ENCODE measurements at places on chromosomes 1 and 21. TPM values are rescaled to one million over a fixed set of nuclear protein-coding genes. Genes with fewer than 3 reads are reported as not detected.

DNA sequence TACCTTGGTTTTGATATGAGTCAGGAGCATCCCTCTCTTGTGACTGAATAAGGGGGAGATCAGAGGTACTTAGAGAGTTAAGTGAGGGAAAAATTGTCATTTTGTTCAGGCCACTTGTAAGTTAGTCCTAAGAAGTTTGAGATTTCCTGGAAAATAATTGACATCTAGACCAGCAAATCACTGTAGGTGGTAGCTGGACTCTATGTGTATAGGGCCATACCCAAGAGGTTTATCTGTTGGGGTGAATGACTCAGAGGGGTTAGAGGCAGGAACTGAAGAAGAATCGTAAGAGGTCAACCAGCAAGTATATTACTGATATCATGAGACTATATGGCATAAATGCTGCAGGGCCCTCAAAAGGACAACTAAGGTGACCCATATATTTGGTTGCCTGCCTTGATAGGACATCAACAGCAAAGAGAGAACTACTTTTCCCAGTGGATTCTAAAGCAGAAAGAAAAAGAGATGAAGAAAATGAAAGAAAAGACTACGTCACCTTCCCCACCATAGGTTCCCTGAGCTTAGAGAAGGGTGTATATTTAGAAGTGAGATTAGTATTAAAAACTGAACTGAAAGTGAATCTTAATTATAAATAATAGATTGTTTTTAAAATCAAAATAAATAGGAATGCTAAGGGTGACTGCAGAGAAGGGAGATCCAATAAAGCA is 8.0 kb upstream of the RNPC3 start:
- H3K4me1 ChIP-seq, result no peaks in the 10 kb centered on the region
- DNase-seq, result no peak
- H3K27me3 ChIP-seq, result no peaks in the 10 kb centered on the region
- H3K27ac ChIP-seq, result no peak overlapping the region

GRCh38 chr1:206555473-206555935 is 48.2 kb downstream of the RASSF5 start:
- peaks cover 13% of the 10 kb centered on the region for H3K4me1 ChIP-seq
- no peak overlapping the region for H3K27ac ChIP-seq
- H3K4me3 ChIP-seq, result no peak overlapping the region
- H3K36me3 ChIP-seq, result no peaks in the 10 kb centered on the region
- peak; percentile 9 for DNase-seq

DNA sequence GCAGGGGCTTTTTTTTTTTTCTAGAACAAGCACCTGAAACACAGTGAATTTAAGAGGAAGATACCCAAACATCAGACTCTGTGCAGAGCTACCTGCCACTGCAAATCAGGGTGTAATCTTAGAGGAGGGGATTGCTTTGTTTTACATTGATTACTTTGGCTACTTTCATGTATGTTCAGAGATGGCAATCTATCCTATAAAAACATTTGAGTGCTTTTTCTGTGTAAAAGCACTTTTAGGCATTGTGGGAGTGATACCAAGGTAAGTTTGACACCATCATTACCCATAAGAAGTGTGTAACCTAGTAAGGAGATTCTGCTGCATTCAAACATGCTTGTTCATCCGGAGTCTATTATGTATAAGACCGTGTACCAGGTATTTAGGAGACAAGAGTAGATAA is 50.1 kb downstream of the ZFYVE9 start:
- H3K27me3 ChIP-seq, result no peaks in the 10 kb centered on the region
- H3K4me3 ChIP-seq, result no peak overlapping the region
- no peaks in the 10 kb centered on the region for H3K4me1 ChIP-seq
- no peak for DNase-seq

GRCh38 chr1:27113861-27114260 is 41.1 kb downstream of the SLC9A1 start:
- no peaks in the 10 kb centered on the region for H3K27me3 ChIP-seq
- no peak for DNase-seq
- no peaks in the 10 kb centered on the region for H3K36me3 ChIP-seq
- H3K27ac ChIP-seq, result no peak overlapping the region
- no peaks in the 10 kb centered on the region for H3K4me1 ChIP-seq

DNA sequence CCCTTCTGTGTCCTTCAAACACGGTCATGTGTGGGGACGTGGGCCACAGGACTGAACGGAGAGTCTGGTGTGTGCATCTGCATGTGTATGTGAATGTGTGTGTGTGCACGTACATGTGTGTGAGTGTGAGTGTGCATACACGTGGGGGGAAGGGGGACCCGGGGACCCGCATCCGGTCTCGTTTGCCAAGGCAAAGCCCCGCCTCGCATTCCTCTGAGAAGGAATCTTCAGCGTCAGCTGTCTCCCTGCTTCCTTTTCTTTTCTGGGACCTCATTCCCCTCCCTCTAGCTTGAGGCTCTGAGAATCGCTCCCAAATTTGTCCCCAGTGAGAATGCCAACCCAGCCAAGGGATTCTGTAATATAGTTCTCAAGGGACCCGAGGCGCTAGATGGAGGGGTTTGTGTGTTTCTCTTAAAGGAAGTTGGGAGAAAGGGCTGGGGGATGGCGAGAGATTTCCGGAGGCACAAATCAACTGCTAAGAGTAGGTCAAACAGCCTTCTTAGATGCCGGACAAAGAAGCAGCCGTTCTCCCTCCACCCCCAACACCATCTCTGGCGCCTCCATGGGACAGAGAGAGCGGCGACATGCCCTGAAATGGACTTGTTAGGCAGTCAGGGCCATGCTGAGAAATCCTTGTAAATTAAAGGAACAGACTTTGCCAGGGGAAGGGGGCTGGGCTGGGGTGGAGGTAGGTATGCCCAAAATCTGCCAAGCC is 6.6 kb downstream of the IFFO2 start:
- H3K36me3 ChIP-seq, result no peaks in the 10 kb centered on the region
- H3K27me3 ChIP-seq, result peaks cover 8% of the 10 kb centered on the region
- peak overlapping the region; percentile 27 for H3K4me3 ChIP-seq
- DNase-seq, result peak; percentile 72

DNA sequence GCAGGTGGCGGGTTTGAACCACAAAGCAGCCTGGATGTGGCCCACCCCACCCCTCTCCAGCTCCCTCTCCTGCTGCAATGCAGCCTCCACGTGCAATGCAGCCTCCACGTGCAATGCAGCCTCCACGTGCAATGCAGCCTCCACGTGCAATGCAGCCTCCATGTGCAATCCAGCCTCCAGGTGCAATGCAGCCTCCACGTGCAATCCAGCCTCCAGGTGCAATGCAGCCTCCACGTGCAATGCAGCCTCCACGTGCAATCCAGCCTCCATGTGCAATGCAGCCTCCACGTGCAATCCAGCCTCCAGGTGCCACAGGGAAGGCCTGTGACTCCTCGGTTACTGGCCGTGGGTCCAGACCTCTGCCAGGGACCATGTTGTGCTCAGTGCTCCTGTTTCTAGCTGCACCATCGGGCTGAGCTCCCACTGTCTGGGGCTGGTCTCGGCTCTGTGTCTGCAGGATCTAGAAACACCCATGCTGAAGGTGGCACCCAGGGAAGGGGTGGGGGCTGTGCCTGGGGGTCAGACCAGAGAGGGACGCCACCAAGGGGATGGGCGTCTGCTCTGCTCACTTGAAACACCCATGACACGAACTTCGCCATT is 11.9 kb upstream of the LRRC3 start:
- H3K27me3 ChIP-seq, result no peaks in the 10 kb centered on the region
- no peak overlapping the region for H3K4me3 ChIP-seq
- H3K36me3 ChIP-seq, result no peaks in the 10 kb centered on the region
- H3K27ac ChIP-seq, result no peak overlapping the region

GRCh38 chr1:210328032-210328745 is 513 bp upstream of the HHAT start:
- no peak overlapping the region for H3K27ac ChIP-seq
- H3K36me3 ChIP-seq, result no peaks in the 10 kb centered on the region
- H3K4me1 ChIP-seq, result peaks cover 7% of the 10 kb centered on the region
- peak; percentile 8 for DNase-seq

- peaks cover 16% of the 10 kb centered on the region for H3K4me1 ChIP-seq
- no peak for DNase-seq
- peak overlapping the region; percentile 61 for H3K4me3 ChIP-seq
Observed at GRCh38 chr1:220786057-220786336, 716 bp upstream of the MTARC1 start.

GRCh38 chr1:199020904-199021303 is 382.1 kb downstream of the PTPRC start:
- H3K27me3 ChIP-seq, result no peaks in the 10 kb centered on the region
- no peak overlapping the region for H3K4me3 ChIP-seq
- H3K4me1 ChIP-seq, result no peaks in the 10 kb centered on the region
- DNase-seq, result no peak
- no peak overlapping the region for H3K27ac ChIP-seq
- no peaks in the 10 kb centered on the region for H3K36me3 ChIP-seq

GRCh38 chr1:94026619-94027380 is 94.1 kb downstream of the ABCA4 start:
- H3K27me3 ChIP-seq, result no peaks in the 10 kb centered on the region
- no peak overlapping the region for H3K27ac ChIP-seq
- no peaks in the 10 kb centered on the region for H3K36me3 ChIP-seq
- H3K4me1 ChIP-seq, result peaks cover 4% of the 10 kb centered on the region

FAM163A gene
- 0.08 TPM for total RNA-seq

All from GM23338 (cell line).